ENCODE measurements at places on chromosomes 2 and 18.

GRCh38 chr18:11050966-11051365, 98.4 kb downstream of the PIEZO2 start:
- no peak for DNase-seq

- no peak for DNase-seq
Observed at GRCh38 chr2:43238176-43238575, 11.8 kb upstream of the ZFP36L2 start.

- DNase-seq, result no peak
Observed at GRCh38 chr2:235560345-235560744, 66.5 kb downstream of the AGAP1 start.

DNA sequence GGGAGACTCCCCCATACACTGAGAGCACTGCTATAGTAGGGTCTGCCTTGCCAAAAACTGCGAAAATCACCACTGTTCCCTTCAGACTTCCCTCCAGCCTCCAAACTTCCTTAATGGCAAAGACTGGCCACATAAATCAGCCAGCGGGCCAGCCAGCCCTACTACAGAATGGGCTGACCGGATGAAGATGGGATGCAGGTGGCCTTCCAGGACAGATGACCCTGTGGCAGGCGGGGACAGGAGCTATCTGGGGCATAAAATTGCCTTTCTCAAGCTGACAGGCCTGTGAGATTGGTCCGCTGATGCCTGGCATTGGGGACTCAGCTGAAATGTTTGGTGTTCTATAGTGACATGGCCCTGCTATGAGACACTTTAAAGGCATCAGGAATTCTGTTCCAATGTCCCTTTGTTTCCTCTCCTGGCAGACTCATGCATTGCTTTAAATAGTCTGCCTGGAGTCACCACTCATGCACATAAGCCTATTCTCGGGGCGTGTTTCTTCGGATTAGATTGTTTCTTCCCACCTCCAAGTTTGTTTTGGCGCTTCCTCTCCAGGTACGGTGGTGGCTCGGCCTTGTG, 135.9 kb downstream of the ALPK2 start:
- no peak for DNase-seq

DNA sequence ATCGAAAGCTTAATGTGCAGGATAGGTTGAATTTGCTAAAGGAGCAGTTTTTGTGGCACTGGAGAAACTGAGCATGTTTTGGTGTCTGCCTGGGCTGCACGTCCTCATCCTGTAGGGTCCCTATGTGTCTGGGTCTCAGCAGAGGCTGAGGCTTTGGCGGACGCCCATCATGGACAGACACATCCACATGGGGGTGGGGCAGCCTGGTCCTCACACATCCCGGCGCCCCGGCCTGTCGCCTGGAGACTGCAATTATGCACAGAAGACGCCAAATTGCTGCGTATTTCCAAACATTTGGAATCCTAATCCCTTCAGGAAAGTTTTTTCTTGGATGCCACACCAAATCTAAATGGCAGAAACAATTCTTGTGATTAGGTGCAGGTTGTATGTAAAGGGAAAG, 128.2 kb upstream of the TWIST2 start:
- no peak for DNase-seq

DNA sequence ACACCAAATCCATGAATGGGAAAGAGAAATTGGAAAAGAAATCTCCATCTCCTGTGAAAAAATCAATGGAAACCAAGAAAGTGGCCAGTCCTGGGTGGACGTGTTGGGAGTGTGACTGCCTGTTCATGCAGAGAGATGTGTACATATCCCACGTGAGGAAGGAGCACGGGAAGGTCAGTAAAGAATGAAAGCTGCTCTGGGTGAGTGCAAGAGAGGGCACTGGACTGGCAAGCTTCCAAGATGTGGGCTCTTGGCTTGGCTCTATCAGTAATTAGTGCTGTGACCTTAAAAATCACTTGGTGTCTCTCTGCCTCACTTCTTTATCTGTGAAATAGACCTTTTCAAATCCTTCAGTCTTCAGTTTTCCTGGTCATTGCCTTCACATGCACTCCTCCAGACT, 89.0 kb downstream of the ZNF532 start:
- DNase-seq, result no peak

DNA sequence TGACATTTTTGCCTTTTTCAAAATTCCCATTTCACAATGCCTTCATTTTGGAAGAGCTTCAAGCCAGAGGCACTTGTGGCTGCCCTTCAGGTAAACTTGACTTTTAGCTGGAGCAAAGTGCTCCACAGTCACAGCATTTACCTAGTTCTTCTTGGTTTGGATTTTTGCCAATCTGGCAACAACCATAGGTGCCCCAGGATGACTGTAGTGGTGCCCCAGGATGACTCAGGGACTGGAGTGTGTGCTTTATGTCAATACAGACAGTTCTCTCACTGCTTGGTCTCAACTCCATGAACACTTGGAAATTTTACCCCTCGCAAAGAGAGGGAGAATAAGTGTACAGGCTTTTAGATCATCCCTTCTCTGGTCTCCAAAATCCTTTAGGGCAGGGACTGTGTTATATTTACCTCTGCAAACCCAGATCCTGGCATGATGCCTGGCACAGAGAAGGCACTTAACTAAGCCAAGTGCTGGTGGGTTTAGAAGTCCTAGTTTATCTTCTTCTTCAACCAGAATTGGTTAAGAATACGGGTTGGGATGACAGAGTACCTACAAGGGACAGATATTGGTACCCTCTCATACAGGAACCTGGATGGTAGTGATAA, 15.3 kb upstream of the PTPN4 start:
- DNase-seq, result no peak

DNA sequence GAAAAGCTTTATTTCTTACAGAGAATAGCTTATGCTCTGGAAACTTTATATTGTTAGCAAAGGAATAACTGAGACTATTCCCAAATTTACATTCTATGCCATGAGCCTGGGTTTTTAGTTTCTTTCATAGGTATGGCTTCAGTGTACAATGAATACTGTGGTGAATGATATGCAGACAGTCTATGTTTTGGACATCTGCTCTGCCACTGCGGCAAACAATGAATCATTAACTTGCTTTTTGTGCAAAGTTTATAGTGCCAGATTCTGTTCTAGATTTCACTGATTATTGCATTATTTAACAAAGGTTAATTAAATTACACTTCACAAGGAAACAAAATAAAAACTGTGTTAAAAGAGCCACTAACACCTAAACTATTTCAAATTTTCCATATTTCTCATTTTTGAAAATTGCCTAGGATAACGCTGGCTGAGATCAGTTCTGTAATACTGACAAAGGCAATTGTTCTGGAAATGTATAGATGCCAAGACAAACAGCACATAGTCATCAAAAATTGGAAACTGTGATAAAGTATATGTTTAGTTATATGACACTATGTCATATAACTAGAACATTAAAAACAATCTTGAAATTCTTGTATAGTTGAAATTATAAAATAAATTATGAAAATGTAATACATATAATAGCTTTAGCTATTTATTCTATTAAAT, 74.7 kb downstream of the ITSN2 start:
- DNase-seq, result no peak

DNA sequence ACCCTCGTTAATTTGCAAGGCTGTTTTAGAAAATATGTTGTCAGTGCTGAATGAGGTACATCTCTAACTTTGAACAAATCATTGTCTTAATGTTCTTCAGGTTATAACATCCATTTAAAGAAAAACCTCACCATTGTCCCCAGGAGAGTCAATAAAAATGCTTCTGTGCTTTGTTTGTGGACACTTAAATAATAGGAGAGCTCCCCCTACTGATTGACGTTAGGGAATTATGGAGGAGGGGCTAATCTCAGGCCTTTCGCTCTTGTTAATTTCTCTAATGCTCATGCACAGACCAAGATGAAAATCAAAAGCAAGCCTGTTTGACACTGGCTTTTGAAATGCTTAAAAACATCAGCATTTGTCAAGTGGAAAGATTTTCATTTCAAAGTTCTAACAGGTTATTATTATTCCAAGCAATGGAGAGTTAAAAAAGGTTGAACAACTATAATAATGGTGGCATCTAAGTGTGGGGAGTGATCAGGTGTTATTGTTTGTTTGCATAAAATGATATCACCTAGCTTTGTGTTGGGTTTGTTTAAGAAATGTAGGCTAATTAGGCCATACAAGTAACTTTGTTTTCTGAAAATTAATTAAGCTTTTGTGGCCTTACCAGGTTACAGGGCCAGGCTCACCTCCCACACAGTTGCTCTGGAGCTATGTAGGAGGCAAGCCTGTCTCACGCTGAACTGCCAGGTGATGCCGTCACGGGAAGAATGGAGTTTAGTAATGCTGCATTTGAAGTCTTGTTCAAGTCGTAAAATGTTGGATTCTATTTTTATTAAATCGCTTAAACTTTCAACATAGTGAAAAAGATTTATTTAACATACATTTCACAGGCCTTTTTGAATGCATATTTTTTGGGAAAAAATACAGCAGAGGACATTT, 51.7 kb upstream of the SMIM21 start:
- no peak for DNase-seq

- DNase-seq, result no peak
Observed at GRCh38 chr2:241443486-241444223, 64.7 kb downstream of the STK25 start.

DNA sequence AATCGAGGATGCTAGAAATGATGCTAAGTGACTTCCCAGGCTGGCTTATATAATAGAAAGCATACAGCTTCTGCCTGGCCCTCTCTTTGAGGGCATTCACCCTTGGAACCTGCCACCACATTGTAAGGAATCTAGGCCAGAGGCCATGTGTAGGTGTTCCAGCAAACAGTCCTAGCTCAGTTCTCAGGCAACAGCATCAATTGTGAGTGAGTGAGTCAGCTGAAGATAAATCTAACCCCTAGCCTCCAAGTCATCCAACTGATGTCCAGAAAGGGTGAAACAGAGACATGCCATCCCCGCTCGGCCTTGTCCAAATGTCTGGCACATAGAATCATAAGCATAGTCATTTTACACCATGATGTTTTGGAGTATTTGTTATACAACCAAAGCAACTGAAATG, 324.3 kb upstream of the KLHL14 start:
- DNase-seq, result no peak

Measured in progenitor cell of endocrine pancreas (in vitro differentiated cells).